ENCODE measurements at places on chromosomes 12 and 14. TPM values are rescaled to one million over a fixed set of nuclear protein-coding genes. Genes with fewer than 3 reads are reported as not detected.

Gene DNAJC22
- total RNA-seq: 0.59 TPM

Gene LALBA
- total RNA-seq: not detected

Gene ASCL1
- total RNA-seq: not detected

Gene KRT79
- not detected for total RNA-seq

Gene MIP
- total RNA-seq: not detected

Gene SLCO1A2
- total RNA-seq: not detected

Gene SRRM4
- 0.49 TPM for total RNA-seq

Gene BEST3
- 0.44 TPM for total RNA-seq

Gene OTX2
- total RNA-seq: not detected

- no peaks in the 10 kb centered on the region for H3K4me1 ChIP-seq
- no peaks in the 10 kb centered on the region for H3K36me3 ChIP-seq
- DNase-seq: peak; percentile 9
- H3K27me3 ChIP-seq: no peaks in the 10 kb centered on the region
- H3K4me3 ChIP-seq: no peak overlapping the region
Measured at GRCh38 chr12:89756585-89757398, 48.2 kb upstream of the ATP2B1 start.

DNA sequence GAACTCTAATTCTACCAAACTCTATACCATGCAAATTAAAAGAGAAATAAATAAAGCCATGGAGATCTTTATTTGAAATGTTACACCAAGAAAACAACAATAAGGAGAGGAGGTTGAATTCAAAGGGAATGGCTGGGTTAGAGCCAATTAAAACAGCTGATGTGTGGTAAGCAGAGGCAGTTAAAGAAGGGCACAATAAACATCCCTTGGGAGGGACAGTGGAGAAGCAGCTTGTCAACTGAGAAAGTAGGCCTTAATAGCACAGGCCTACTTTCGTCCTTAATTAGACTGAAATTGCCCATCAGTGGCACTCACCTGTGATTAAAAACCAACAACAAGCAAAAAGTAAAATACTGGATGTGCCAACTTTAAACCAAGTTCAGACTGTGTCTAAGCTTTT lies 16.3 kb upstream of the NAV3 start:
- H3K4me1 ChIP-seq: no peaks in the 10 kb centered on the region
- no peak overlapping the region for H3K27ac ChIP-seq
- no peak overlapping the region for H3K4me3 ChIP-seq
- DNase-seq: no peak
- H3K36me3 ChIP-seq: no peaks in the 10 kb centered on the region
- H3K27me3 ChIP-seq: no peaks in the 10 kb centered on the region

- H3K4me1 ChIP-seq: peaks cover 70% of the 10 kb centered on the region
- peak; percentile 46 for DNase-seq
- no peaks in the 10 kb centered on the region for H3K27me3 ChIP-seq
- no peaks in the 10 kb centered on the region for H3K36me3 ChIP-seq
- peak overlapping the region; percentile 96 for H3K27ac ChIP-seq
- H3K4me3 ChIP-seq: peak overlapping the region; percentile 81
Measured at GRCh38 chr12:42483521-42483790, 106.1 kb downstream of the PRICKLE1 start.

- H3K27ac ChIP-seq: no peak overlapping the region
- H3K4me3 ChIP-seq: no peak overlapping the region
- no peaks in the 10 kb centered on the region for H3K27me3 ChIP-seq
- no peak for DNase-seq
- H3K36me3 ChIP-seq: no peaks in the 10 kb centered on the region
Measured at GRCh38 chr14:64899958-64900357, 14.3 kb upstream of the CHURC1 start.

GRCh38 chr12:19518209-19518608 lies 78.9 kb downstream of the AEBP2 start:
- H3K4me3 ChIP-seq: no peak overlapping the region
- H3K27me3 ChIP-seq: no peaks in the 10 kb centered on the region
- H3K36me3 ChIP-seq: peaks cover 80% of the 10 kb centered on the region
- DNase-seq: no peak

- H3K4me3 ChIP-seq: no peak overlapping the region
- peak; percentile 5 for DNase-seq
- no peaks in the 10 kb centered on the region for H3K36me3 ChIP-seq
- H3K27ac ChIP-seq: no peak overlapping the region
Measured at GRCh38 chr14:47442211-47442610, 233.2 kb downstream of the MDGA2 start.

GRCh38 chr14:101075801-101076413 lies 172.4 kb upstream of the RTL1 start:
- H3K27ac ChIP-seq: no peak overlapping the region
- H3K36me3 ChIP-seq: no peaks in the 10 kb centered on the region
- no peak for DNase-seq
- H3K4me3 ChIP-seq: no peak overlapping the region
- peaks cover 2% of the 10 kb centered on the region for H3K4me1 ChIP-seq

- H3K36me3 ChIP-seq: no peaks in the 10 kb centered on the region
- H3K27ac ChIP-seq: no peak overlapping the region
- DNase-seq: no peak
- peak overlapping the region; percentile 31 for H3K4me3 ChIP-seq
Measured at GRCh38 chr12:2974560-2974971, 15.4 kb downstream of the TEAD4 start.
